H9 (cell line): ENCODE measurements at places on chromosomes 13 and 19.

- peak; percentile 61 for DNase-seq
These were observed 19.8 kb downstream of the EPS8L1 start for GRCh38 chr19:55095260-55096060.

GRCh38 chr13:29920025-29920643 is 69.7 kb upstream of the UBL3 start:
- DNase-seq = no peak

GRCh38 chr19:41426952-41427646 is at the start of gene B3GNT8:
Gene B3GNT8 (minus strand): TSS chr19:41427374. CDS start chr19:41426778, 596 bp downstream.
- DNase-seq = peak; percentile 93

DNA sequence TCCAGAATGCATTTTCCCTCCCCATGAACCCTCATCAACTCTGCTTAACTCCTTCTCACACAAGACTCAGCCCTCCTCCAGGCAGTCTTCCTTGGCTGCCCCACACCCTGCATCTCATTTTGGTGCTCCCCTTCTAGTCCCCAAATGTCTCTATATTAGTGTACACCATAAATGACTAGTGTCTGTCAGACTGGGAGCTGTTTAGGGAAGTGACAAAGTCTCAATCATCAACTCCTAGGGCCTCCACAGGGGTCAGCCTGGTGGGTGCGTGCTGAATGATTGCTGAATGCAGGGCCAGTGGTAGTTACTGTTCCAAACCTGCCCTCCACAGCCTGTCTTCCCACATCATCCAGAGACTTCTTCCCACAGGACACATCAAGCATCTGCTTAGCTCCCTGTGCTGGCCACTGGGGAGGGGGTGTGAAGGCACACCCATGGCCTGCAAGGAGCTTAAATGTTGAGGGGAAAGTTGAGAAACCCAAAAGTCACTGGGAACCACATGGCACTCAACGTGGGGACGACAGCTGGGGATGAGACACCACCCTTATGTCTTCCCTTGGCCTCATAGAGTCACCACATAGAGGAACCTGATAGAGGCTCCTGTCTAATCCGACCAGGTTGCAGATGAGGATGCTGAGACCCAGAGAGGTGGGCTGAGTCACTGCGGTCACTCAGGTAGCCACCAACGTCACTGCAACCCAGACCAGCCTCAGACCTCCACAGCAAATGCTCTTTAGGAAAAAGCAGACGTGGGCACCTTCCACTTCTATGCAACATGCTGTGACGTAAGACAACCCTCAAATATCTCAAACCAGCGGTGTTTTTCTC is 79.3 kb upstream of the TM9SF2 start:
- no peak for DNase-seq

DNA sequence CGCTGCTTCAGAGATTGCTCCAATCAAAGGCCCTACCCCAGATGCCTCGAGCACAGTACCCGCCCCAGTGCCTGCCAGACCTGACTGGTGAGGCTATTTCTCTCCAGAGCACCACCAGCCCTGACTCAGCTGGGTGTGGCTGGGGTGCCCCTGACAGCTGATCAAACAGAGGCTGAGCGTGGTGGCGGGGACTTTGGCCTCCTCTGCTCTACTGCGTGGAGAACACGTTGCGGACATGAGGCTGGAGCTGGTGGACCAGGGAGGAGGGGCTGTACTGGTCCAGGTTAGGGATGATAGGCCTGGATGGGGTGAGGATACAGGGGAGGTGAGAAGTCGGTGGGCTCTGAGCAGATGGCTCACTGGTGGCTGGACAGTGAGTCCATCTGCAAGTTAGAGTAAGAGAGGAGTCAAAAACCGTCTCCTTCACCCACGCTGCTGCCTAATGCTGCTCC is 3.5 kb upstream of the DOCK6 start:
- DNase-seq = no peak

DNA sequence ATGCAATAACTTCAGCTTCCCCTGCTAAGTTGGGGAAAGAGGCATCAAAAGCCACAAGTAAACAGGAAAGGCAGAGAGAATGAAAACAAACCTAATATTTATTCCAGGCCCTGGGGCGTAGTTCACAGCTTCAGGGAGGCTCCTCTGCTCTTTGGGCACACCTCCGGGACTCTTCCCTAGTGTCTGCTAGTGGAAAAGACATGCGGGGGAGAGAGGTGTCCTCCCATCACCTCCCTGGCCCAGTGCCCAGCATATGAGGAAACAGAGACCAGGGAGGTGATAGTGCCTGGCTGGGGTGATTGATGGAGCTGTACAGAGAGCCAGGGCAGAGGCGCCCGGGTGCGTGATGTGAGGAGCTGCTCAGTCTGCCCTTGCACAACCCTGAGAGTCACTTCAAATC is 71.0 kb downstream of the RASL11A start:
- no peak for DNase-seq

- DNase-seq = peak; percentile 78
These were observed 954 bp upstream of the RASIP1 start for GRCh38 chr19:48741129-48741999.

DNA sequence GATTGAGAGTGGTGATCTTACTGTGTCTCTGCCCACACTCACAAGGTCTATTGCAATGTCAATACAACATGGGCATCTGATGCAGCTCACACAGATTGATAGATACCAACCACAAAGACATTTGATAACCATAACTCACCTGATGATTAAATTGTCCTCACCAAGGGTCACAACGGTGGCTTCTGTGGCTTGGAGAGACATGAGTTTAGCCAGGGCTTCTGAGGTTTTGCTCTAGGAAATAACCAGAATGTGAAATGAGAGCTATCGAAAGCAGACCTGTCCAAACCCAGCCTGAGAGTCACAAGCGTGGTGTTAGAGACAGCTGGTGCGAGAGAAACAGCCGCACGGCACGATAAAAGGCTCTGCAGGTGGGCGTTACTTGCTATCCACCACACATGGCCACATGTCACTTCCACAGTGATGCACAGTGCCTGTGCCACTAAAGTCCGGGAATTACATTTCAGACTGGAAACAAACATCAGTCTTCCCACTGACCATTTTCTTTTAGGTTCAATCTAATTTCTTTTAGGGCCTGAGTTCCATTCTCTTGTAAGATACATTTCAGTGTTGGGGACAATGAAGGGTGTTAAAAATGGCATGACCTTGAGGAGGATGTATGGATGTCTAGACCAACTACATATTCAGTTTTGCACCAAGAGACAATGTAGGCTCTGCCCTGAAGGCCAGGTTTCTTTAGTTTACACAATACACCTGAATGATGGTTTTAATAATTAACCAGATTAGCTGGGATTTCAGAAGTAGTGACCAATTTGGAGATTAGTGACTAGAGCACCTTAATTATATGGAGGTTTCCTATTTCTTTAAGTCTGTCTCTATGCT is 53.7 kb downstream of the ATP7B start:
- DNase-seq = no peak

- no peak for DNase-seq
These were observed 208.9 kb upstream of the TMTC4 start for GRCh38 chr13:100883453-100883852.

- DNase-seq = no peak
These were observed 8.4 kb downstream of the DACH1 start for GRCh38 chr13:71858647-71859046.
